ENCODE measurements at places on chromosomes 5 and 9.

- DNase-seq: no peak
Measured at GRCh38 chr5:66438696-66439095, 157.5 kb upstream of the MAST4 start.

DNA sequence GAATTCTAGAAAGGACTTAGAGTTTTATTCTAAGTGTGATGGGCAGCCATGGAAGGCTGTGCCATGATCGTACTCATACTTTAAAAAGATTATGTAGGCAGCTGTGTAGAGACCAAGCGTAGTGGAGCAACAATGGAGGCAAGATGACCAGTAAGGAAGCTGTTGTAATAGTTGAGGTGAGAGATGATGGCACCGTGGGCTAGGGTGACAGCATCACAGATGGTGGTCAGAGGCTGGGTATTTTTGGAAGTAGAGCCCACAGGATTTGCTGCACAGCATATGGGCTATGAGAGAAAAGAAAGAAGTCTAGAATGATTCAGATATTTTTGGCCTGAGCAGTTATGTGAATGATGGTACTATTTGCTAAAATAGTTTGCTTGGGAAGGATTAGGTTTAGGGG, 7.7 kb downstream of the ARHGAP26 start:
- no peak for DNase-seq

- no peak for DNase-seq
Measured at GRCh38 chr9:93066978-93067603, 8.6 kb downstream of the SUSD3 start.

DNA sequence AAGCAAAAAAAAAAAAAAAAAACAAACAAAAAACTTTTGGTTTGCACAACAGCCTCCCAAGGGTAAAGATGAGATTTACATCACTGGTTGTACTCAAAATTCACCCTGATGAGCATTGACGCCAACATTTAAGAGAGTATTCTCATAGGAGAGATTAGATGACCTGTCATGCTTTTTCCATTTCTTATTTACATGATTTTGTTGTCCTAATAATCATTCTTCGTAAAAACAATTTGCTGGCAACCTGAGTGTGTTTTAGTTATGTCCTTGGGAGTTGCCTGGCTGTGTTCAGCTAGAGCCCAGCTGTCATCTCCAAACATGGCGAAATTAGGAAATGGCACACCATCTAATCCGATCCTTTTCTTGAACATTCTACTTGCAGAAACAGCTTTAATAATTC, 186.4 kb upstream of the MRPS30 start:
- DNase-seq: no peak

- no peak for DNase-seq
Measured at GRCh38 chr9:128735373-128735772, 11.4 kb upstream of the ZDHHC12 start.

- no peak for DNase-seq
Measured at GRCh38 chr9:95506678-95507463, 9.9 kb downstream of the PTCH1 start.

DNA sequence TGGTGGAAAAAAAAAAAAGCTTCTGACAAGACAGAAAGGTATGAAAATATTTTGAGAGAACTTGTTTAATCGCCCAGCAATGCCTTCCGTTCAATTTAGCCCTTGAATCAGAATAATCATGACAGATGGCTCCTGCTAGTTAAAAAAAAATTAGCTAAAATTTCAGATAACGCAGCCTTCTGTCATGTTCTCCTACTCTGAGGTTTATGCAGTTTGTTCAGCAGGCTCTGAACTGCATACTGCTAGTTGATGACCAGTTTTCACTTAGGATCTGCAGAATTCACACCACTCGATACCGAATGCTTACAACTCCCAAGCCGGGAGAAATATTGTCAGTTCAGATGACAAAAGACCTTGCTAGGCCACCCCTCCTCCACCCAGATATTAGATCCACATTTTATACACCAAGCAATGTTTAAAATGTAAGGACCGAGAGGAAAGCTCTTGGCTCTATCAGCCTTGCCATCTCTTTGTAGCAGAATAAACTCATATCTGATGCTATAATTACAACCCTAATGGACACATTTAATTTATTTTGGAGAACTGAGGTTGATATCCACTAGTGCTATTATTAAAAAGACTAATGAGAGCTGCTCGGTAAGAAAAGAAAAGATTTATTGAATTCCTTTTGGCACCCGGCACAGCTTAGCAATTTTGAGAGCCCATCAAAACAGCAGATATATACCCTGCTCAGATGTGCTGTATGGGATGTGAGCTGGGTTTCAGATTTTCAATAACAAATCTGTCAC, 322.8 kb downstream of the GLIS3 start:
- DNase-seq: no peak

DNA sequence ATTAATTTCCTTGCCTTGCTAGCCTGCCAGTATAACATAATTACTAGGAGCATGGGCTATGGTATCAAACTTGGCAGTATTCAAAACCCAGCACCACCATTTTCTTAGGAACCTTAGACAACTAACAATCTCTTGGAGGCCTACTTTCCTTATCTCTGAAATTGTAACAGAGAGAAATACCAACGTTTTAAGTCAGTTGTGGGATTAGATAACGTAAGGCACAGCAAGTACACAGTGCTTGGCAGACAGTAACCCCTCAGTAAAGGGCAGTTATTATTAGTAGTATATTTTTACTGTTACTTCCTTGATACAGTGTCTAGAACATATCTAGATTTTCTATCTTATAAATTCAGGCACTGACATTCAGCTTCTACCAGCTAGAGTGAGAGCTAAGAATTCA, 309.6 kb downstream of the ACTL7B start:
- DNase-seq: no peak

DNA sequence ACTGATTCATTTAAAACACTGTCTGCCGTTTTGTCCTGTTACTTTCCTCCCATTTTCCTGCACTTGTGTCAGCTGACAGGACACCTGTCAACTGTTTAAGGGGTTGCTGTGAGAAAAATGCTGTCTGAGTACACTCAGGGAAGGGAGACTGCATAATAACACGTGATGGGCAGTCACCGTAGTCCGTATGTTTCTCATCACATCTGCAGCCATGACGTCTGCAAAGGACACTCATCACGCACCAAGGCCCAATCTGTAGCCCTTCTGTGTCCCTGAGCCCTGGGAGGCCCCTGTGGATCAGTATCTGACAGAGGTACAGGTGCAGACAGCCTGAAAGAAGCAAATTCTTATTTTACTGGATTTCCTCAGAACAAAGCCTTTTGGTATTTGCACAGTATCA, 396.3 kb downstream of the YTHDC2 start:
- no peak for DNase-seq

DNA sequence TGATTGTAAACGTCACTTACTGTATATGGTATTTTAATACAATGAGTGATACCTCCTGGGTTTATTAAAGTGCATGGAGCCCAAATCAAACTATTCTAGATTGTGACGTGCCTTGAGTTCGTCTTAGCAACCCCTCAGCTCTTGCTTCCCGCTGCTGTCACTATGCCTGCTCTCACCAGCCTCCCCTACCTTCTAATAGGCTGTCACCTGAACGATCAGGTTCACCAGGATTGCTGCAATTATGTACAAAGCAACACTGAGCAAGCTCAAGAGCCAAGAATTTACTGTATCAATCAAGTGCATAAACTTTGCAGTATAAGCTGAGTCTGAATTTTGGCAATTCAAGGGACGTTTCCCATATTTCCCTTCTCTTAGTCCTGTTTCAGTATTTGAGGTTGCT, 3.0 kb downstream of the LECT2 start:
- no peak for DNase-seq

DNA sequence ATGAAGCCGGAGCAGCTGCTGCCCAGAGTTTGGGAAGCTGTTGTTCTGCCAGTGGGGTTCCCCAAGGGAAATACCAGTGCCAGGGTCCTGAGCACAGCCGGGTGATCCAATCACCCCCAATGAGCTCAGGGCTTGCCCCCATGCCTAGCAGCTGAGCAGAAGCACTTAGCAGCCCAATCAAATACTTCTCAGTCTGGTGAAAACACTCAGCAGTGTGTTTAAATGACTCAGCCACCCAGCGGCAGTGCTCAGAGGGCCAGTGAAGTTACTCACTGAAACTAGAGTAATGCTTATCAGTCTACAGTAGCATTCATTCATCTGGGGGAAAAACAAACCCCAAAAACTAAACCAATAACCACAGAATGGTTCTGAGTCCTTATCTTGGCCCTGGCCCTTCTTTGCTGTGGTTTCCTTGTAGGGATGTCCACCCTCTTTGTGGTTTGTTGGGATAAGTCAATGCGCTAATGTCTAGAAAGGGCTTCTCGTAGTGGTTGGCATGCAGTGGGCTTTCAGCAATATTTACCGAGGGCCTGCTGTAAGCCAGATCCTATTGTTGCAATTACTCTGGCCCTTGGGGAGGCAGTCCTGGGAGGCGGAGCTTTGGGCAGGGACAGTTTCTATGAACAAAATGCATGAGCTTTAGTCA, 43.1 kb downstream of the LHX2 start:
- DNase-seq: peak; percentile 41

DNA sequence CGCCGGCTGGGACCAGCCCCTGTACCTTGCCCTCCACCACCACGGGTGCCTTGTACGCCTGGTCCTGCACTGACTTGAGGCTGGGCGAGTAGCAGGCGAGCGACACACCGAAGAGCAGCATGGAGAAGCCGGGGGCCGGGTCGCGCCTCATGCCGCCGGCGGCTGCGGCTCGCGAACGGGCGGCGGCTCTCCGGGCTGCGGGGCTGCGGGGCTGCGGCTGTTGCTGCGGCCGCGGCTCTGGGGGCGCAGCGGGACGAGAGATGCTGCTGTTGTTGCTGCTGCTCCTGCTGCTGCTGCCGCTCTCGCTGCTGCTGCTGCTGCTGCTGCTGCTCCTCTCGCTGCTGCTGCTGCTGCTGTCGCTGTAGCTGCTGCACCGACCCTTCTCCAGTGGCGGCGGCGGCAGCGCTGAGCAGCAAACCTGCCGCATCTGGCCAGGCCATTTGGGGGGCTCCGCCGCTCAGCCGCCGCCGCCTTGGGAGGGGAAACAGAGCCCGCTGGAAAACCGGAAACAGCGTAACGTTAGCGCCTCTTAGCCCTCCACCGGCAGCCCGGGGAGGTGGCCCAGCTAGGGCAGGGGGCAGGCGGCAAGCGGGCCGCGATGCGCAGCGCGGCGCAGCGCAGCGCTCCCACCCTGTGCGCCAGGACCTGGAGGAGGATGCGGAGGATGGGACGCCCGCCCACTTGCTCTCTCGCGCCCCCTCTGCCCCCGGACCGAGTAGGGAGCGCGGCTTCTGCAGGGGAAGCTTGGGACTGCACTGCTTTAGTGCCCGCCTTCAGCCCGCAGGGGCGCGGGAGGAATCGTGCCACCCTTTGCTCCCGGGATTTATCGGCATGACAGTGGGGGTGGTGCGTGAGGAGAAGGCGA, at the start of gene NRG2:
Gene NRG2, minus strand, starts transcription at position 657 of the 865 bp plus-strand sequence.
- no peak for DNase-seq

GRCh38 chr5:124648902-124649467, 97.5 kb downstream of the ZNF608 start:
- no peak for DNase-seq

- DNase-seq: no peak
Measured at GRCh38 chr5:54307583-54307982, 2.8 kb downstream of the ARL15 start.

- DNase-seq: no peak
Measured at GRCh38 chr5:71810471-71811195, 91.6 kb downstream of the CARTPT start.

- DNase-seq: no peak
Measured at GRCh38 chr5:161002571-161003074, 150.6 kb upstream of the ATP10B start.

GRCh38 chr9:128117613-128118471, 9.7 kb downstream of the PTGES2 start:
- peak; percentile 88 for DNase-seq

- no peak for DNase-seq
Measured at GRCh38 chr9:22682961-22683699, 236.5 kb downstream of the DMRTA1 start.

GRCh38 chr5:178576591-178577351, 13.4 kb downstream of the COL23A1 start:
- no peak for DNase-seq

GRCh38 chr5:73155271-73156222, 17.4 kb upstream of the TMEM174 start:
- DNase-seq: no peak

DNA sequence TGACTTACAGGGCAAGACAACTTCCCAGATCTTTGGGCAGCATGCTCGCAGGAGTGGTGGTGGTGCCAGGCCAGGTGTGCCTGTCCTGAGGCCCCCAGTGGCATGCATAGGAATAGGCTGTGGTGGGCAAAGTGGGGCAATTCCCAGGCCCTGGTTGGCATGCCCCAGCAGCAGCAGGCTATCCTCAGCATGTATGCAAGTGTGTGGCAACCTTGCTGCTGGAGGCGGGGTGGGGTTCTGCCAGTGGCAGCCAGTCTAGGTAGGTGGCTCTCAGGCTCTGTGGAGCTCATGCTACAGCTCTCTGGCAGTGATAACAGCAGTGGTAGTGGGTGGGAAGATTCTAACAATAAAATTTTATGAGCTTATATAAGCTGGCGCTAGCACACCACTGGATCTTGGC, 27.7 kb upstream of the C6 start:
- DNase-seq: no peak

DNA sequence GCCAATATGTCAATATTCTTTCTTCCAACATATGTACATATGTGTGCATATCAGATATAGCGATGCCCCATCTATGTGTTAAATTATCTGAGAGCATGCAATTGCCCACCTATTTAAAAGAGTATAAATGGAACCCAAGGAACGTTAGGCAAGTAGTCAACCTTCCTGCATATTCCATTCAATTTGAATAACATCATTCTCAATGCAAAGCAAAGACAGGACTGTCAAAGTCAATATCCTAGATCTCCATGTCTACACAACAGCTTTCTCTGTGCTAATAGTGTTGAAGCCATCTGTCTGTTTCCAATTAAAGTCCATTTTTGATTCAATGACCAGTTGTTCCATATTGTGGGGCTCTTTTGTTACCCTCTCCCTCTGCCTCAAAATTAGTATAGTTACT, 85.3 kb upstream of the COX7C start:
- no peak for DNase-seq

- no peak for DNase-seq
Measured at GRCh38 chr5:173664154-173664526, 47.7 kb upstream of the BOD1 start.

GRCh38 chr5:43410414-43410813, 1.8 kb downstream of the CCL28 start:
- DNase-seq: no peak

GRCh38 chr9:94084314-94084713, at the start of gene PTPDC1:
Gene PTPDC1, plus strand, starts transcription at chr9:94084464. Its CDS starts 67 bp downstream, at chr9:94084531.
- DNase-seq: no peak

- DNase-seq: no peak
Measured at GRCh38 chr5:83721953-83722901, 1.6 kb upstream of the HAPLN1 start.

All from NCI-H1092 (cell line).